Hematopoietic multipotent progenitor cell treated with erythropoietin and hydrocortisone succinate and interleukin-3 and kit ligand, for 8 days (in vitro differentiated cells): ENCODE measurements at places on chromosomes 16 and 17.

GRCh38 chr16:30091474-30092372, at the start of gene TBX6:
TBX6 (minus strand) TSS chr16:30091924; CDS start chr16:30091193, 731 bp downstream.
- peak; percentile 92 for DNase-seq

GRCh38 chr16:23424292-23424958, 28.6 kb downstream of the COG7 start:
- no peak for DNase-seq

GRCh38 chr17:46106966-46107644, 86.1 kb downstream of the KANSL1 start:
- no peak for DNase-seq

GRCh38 chr17:42670789-42671657, 5.8 kb downstream of the PLEKHH3 start:
- no peak for DNase-seq

DNA sequence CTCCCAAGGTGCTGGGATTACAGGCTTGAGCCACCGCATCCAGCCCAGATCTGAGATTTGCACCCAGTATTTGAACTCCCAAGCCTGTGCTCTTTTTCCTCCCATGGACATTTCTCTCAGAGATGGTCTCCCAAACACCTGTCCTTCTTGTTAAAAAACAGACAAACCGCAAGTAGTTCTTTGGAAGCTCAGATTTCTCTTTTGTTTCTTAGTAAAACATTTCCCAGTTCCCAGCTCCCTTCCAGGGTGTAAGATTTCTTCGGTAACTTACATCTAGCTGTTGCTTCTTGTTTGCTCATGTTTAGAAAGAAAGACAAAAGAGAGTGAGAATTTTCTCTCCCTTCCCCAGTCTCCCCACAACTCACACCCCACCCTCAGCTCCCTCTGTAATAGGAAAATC, 36.2 kb downstream of the IL4R start:
- DNase-seq = no peak

- DNase-seq = no peak
Measured at GRCh38 chr17:66073384-66073783, 118.5 kb downstream of the CEP112 start.

DNA sequence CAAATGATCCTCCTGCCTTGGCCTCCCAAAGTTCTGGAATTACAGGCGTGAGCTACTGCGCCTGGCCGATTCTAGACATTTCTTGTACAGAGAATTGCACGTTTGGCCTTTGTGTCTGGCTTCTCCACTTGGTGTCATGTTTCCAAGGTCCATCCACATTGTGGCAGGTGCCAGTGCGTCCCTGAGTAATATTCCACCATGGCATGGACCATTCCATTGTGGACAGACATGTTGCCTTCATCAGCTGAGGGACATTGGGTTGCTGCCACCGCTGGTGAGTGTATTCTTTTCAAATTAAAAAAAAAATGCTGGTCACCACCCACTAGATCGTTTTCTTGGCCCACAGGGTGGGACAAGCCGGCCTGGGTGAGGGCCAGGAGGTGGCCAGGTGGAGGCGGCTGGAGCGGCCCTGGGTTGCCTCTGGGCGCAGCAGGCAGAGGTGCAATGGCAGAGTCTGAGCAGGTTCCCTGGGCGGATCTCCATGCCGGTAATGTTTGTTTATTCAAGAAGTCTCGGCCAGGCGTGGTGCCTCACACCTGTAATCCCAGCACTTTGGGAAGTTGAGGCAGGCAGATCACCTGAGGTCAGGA, 274.1 kb downstream of the SEC14L1 start:
- no peak for DNase-seq

GRCh38 chr17:32265192-32265923, at the start of gene RHBDL3:
RHBDL3 (plus strand) TSS chr17:32265832; CDS start chr17:32266190, 358 bp downstream.
- DNase-seq = no peak

DNA sequence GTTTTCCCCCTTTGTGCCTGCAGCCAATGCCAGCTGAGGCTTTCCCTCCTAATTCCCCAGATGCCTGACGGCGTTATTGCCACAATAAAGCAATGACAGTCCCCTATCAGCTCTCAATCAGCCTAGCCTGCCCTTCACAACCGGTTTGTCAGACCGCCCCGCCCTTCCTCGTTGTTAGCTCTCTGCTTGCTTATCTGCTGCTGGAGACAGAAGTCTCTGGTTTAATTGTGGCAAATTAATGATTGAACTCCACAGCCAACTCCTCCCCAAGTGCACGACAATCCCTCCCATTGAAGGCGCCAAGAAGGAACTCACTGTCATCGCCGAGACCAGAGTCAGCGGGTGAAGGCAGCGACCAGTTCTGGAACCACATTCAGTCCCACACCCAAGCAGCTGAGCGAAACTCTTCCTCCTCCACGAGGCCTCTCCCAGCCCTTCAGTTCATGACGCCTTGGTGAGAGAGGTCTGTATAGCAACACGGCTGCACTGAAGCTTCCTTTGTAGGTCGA, 474.4 kb downstream of the SLC39A11 start:
- peak; percentile 84 for DNase-seq

DNA sequence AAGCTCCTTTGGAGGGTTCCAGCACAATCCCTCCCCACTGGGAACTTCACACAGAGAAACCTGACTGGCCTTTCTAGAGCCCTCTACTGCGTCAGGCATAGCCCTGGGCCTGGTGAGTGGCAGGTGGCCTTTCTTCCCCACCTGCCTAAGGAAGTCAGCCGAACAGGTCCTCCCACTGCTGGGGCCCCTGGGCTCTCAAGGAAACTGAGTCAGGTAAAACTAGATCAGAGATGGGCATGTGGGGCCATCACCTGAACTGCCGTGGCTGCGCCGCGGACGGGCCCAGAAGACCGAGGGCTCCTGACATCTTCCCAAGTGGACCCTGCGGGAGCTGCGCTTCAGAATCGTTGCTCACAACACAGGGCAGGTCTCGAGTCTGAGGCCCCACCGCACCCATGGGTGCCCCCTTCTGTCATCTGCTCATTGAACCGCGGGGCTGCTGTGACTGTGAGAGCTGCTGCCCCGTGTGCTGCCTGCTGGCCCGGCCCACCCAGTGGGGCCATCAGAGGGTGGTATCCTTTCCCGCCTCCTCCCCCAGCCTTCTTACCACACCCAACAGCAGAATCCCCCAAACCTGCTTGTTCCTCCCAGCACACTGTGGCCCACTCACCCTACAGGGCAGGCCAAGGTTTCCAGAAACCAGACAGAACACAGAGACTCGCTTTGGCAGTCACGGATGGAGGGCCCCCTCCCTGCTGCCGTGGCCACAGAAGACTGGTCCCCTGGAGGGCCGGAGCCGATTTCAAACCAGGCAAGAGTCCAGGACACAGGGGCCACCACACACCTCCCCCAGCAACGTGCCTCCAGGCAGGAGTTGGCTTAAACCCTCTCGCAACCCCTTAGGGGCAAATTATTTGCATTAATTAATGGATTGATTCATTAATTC, 81.1 kb downstream of the TBC1D16 start:
- DNase-seq = no peak

GRCh38 chr17:34171245-34171818, 83.8 kb upstream of the CCL2 start:
- peak; percentile 83 for DNase-seq

- DNase-seq = no peak
Measured at GRCh38 chr17:29046473-29046839, 3.5 kb downstream of the PIPOX start.

DNA sequence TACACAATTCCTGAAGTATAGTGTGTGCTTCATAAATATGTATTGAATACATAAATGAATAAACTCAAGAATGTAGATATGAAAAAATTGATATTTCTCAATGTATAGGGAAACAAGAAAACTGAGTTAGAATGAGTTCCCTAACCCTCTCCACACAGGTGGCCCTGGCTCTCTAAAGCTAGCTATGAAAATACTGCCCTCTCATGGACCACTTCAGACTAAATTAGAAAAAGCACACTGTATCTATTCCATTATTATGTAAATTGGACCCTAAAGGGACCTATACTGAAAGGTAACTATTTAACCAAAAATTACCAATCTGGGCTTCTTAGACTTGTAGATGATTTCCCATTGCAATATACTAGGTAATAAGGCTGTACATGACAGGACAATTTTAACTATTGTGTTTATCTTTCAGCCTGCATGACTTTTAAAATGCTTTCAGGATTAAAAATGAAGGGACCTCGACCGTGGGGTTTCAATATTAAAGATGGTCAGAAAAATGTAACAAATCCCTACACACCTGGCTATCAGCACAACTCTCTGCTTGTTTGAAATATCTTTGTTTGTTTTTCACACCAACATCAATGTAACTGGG, 672.5 kb upstream of the KIF2B start:
- no peak for DNase-seq

DNA sequence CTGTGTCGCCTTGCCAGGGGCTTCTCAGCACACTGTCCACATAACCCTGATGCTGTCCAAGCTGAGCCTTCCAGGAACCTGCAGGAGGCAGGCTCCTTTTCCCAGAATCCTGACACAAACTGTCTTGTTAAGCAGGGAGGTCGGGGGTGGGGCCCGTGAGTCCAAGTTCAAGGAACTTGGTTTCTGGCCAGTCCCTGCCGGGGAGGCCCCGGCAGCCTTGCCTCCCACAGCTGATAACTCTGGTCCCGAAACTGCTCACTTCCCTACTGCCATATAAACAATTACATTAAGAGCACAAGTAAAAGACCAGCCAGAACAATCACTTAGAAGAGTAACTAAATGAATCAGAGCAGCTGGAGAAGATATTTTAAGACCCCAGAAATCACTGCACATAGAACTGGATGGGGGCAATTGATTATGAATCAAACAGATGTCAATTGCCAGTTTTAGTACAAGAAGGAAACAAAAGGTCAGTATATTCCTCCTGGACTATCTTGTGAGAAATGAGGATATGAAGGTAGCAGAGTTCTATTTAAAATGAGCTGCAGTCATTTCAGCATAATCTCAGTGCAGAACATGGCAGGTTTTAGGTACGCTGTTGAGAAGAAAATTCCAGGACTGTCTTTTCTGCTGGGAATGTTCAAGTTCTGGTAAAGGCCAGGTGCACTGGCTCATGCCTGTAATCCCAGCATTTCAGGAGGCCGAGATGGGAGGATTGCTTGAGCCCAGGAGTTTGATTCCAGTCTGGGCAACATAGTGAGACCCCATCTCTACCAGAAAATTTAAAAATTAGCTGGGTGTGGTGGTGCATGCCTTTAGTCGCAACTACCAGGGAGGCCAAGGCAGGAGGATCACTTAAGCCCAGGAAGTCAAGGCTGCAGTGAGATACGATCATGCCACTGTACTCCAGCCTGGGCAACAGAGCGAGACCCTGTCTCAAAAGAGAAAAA, 169.8 kb downstream of the PITPNC1 start:
- no peak for DNase-seq

GRCh38 chr17:50352693-50353599, 7.0 kb downstream of the XYLT2 start:
- no peak for DNase-seq

DNA sequence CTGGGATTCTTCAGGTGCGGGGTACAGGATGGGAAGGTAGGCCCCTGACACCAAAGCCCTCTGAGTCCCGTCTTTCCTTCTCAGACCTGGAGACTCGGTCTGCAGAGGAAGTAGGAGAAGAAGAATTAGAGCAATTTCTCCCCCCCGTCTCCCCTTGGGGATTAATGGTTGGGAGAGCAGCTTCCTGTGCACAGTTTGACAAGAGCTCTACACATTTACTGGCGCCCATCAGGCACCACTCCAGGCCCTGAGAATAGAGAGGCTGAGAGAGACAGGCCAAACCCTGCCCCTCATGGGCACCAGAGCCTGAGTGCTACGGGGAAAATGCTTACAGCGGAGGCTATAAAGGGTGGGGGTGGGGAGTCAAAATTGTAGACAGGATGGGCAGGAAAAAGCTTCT, 3.5 kb upstream of the C16orf74 start:
- DNase-seq = no peak

- no peak for DNase-seq
Measured at GRCh38 chr17:78501241-78502036, 75.8 kb downstream of the DNAH17 start.

- DNase-seq = no peak
Measured at GRCh38 chr16:78288888-78289287, 189.4 kb downstream of the WWOX start.

DNA sequence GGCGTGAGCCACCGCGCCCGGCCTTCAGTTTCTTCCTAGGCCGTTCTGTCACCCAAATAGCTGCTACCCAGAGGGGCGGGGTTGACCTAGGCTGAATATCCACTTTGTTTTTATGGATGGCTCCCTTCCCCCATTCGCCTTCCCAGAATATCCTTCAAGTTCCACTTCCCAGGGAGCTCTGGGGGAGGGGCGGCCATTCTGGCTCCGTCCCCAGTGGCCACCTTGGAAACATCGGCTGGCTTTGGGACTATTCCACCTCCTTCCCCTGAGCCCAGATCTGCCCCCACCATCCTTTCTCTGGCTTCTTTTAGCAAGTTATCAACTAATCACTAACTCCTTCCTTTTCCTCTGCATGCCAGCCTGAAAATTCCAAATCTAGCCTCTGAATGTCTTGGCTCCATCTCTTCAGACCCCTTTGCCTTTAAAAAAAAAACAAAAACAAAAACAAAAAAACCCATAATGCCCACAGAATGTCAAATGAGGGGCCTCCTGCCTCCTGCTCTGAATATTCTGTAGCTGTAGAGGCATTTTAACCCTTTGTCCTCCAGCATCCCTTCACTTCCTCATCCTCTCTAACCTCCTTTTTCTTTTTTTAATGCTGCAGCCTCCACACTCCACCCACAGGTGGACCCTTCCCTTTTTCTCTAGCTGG, 6.4 kb downstream of the ATP1B2 start:
- no peak for DNase-seq

DNA sequence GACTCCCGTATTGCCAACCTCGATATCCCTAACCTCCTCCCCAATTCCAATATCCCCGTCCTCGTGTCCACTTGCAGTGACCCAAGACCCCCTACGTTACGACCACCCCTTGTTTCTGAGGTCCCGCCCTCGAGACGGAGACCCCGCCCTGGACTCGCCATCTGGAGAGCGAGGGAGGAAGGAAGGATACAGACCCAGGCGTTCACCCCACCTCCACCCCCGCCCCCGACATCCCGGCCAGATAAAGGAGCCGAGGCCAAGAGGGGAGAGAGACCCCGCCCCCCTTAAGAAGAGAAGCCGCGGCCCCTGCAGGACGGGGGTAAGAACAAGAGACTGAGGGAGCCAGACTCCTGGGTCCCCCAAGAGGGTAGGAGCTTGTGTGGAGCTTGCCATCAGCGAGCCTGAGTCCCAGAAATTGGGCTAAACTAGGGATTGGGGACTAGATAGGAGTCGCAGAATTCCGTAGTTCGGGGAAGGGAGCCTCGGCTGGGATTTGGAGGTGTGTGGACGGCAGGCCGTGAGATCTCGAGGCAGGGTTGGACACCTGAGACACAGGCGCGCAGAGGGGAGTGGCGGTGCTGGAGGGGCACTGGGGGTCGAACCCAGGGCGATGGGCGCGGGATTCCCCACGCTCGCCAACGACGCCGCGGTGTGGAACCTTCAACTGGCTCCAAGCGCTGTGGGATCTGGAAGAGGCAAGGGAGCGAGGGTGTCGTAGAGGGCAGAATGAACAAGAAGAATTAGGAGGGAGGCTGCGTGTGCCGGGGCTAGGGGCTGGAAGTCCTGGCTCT, at the start of gene BCL6B:
Gene BCL6B, plus strand, starts transcription at position 270 of the 791 bp plus-strand sequence. CDS start 622 bp downstream, outside the sequence.
- no peak for DNase-seq

DNA sequence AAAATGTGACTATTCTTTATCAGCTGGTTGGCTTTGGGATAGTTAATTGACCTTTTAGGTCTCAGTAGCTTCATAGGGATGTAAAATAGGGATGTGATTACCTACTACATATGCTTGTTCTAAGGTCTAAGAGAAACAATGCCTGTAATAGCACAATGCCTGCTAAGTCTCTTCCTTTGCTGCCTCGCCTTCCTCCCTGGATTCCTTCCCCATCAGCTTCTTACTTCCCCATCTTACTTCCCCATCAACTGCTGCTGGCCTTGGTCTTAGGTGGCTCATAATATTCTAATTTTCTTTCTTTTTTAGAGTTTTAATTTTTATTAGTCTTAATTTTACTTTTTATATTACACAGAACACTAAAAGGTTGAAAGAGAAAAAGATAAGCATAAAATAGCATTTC, 59.2 kb upstream of the GOT2 start:
- no peak for DNase-seq
